Aorta (tissue), 5 donors: ENCODE measurements at places on chromosomes 7 and 10.

GRCh38 chr7:150976529-150977381, 1.4 kb downstream of the KCNH2 start:
- no peaks in the 10 kb centered on the region for H3K27me3 ChIP-seq
- H3K27ac ChIP-seq = no peak overlapping the region
- no peak for DNase-seq

DNA sequence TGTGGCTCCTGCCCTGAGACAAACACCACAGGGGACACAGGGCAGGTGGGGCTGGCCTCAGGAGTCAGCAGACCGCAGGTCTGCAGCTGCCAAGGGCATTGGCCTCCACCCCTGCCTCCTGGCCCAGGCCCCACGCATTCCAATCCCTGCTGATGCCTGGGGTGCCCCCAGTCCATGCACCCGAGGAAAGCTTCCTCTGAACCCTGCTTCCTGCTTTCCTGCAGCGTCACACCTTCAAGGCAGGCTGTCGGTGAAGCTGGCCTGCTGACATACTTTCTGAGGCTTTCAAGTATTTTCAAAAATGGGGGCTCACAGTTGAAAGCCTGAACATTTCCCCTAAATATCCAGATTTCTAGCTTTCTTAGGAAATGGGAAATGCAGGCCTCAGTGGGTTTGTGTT, 22.5 kb upstream of the ANTXRL start:
- H3K36me3 ChIP-seq = no peaks in the 10 kb centered on the region
- no peak overlapping the region for H3K27ac ChIP-seq
- no peak for DNase-seq
- no peaks in the 10 kb centered on the region for H3K27me3 ChIP-seq
- no peak overlapping the region for H3K4me3 ChIP-seq
- no peaks in the 10 kb centered on the region for H3K4me1 ChIP-seq

DNA sequence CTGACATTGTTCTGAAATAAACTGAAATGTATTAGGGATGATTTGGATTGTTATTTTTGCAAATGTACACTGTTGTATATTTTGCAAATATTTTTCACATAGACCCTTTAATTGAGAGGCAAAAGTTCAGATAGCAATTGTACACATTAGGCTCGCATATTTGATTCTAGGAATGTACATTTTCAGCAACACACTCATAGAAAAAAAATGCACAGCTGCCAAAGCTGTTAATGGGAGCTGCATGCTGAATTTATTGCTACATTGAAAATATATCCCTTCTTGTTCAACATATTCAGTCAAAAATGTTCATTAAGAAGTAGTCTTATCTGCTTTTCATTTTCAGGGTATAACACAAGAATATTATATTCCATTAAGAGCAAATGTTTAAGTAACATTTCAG, 512.9 kb downstream of the ATRNL1 start:
- H3K4me1 ChIP-seq = no peaks in the 10 kb centered on the region
- H3K4me3 ChIP-seq = no peak overlapping the region
- no peaks in the 10 kb centered on the region for H3K27me3 ChIP-seq
- no peaks in the 10 kb centered on the region for H3K36me3 ChIP-seq
- DNase-seq = no peak

- H3K27me3 ChIP-seq = no peaks in the 10 kb centered on the region
- H3K27ac ChIP-seq = no peak overlapping the region
- no peak for DNase-seq
- H3K4me1 ChIP-seq = no peaks in the 10 kb centered on the region
- H3K36me3 ChIP-seq = no peaks in the 10 kb centered on the region
Observed at GRCh38 chr10:44051584-44052385, 333.1 kb downstream of the CXCL12 start.

GRCh38 chr7:139797607-139798006, 19.8 kb upstream of the HIPK2 start:
- H3K27ac ChIP-seq = no peak overlapping the region
- no peaks in the 10 kb centered on the region for H3K27me3 ChIP-seq
- H3K4me3 ChIP-seq = no peak overlapping the region
- no peak for DNase-seq

GRCh38 chr7:18974803-18975202, 142.6 kb downstream of the TWIST1 start:
- peaks cover 8% of the 10 kb centered on the region for H3K4me1 ChIP-seq
- H3K36me3 ChIP-seq = no peaks in the 10 kb centered on the region
- peak overlapping the region; percentile 71 for H3K27ac ChIP-seq
- H3K27me3 ChIP-seq = no peaks in the 10 kb centered on the region
- H3K4me3 ChIP-seq = no peak overlapping the region
